ENCODE measurements at places on chromosomes 3 and 15. TPM values are rescaled to one million over a fixed set of nuclear protein-coding genes. Genes with fewer than 3 reads are reported as not detected.

Gene FETUB
- not detected for total RNA-seq

Gene SKOR1
- 0.63 TPM for total RNA-seq

Gene ACAN
- total RNA-seq = 0.31 TPM

Gene MAP1A
- total RNA-seq = 48.2 TPM

Gene CACNA2D3
- 16.6 TPM for total RNA-seq

Gene CAND2
- total RNA-seq = 25.7 TPM

Gene NRROS
- 1.6 TPM for total RNA-seq

Gene ATP10A
- 2.5 TPM for total RNA-seq

Gene KNG1
- total RNA-seq = not detected

Gene UROC1
- not detected for total RNA-seq

Gene PODXL2
- 206 TPM for total RNA-seq

Gene KBTBD8
- total RNA-seq = 13.8 TPM

Gene PHC3
- total RNA-seq = 102 TPM

Gene UBL7
- total RNA-seq = 30.4 TPM

Gene MAGI1
- 103 TPM for total RNA-seq

Gene GNAT1
- total RNA-seq = not detected

Gene LDHAL6B
- total RNA-seq = not detected

Gene ANKRD63
- total RNA-seq = 0.94 TPM

Gene SLC6A1
- total RNA-seq = 93.0 TPM

Gene GRIP2
- total RNA-seq = 22.5 TPM

Gene SLC22A13
- total RNA-seq = 1.3 TPM

Gene GABRR3
- not detected for total RNA-seq

Gene SEMA5B
- total RNA-seq = 28.5 TPM

Gene ANKDD1A
- 27.2 TPM for total RNA-seq

Gene CCRL2
- total RNA-seq = 1.9 TPM

Gene PPARG
- total RNA-seq = 1.3 TPM

Gene SPATA12
- not detected for total RNA-seq

Gene ACTRT3
- 2.8 TPM for total RNA-seq

Gene CFAP20DC
- total RNA-seq = 4.1 TPM

Gene CHL1
- 1,059 TPM for total RNA-seq

Gene NDN
- 57.9 TPM for total RNA-seq

Gene MYH15
- 0.63 TPM for total RNA-seq

Gene SNTN
- total RNA-seq = not detected

Gene STRIT1
- not detected for total RNA-seq

Gene RABL3
- 10.0 TPM for total RNA-seq

Gene SAMD7
- not detected for total RNA-seq

Gene DGKG
- 10.6 TPM for total RNA-seq

Gene CPN2
- total RNA-seq = not detected

Gene ZIC4
- total RNA-seq = 1.3 TPM

All from parietal lobe (tissue), 2 donors.